ENCODE measurements at places on chromosomes 2 and 18.
A peak's percentile ranks its signal among the peaks of the same experiment; 100 is the strongest.

DNA sequence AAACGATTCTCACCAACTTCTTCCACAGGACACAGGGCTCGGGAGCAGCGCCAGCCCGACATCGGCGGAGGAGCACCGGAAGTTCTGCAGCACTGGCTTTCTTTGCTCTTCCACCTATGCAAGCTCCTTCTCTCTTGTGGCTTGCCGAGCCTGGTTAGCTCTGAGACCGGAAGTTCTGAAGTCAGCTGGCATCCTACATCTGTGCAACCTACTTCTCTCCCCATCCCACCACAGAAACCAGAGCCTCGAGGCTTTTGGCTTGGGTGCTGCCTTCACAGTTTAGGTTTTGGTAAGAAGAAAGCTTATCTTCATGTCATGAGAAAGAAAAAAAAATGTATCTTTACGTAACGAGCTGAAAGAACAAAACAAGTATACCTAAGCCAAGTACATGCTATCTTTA lies 111.7 kb downstream of the ANKRD44 start:
- H3K4me1 ChIP-seq, result peaks cover 90% of the 10 kb centered on the region
- H3K27me3 ChIP-seq, result no peaks in the 10 kb centered on the region
- H3K4me3 ChIP-seq, result peak overlapping the region; percentile 77
- DNase-seq, result peak; percentile 93
- H3K27ac ChIP-seq, result peak overlapping the region; percentile 91

GRCh38 chr2:238895891-238896600 lies 48.2 kb downstream of the TWIST2 start:
- no peak overlapping the region for H3K27ac ChIP-seq
- peaks cover 3% of the 10 kb centered on the region for H3K27me3 ChIP-seq
- H3K4me3 ChIP-seq, result no peak overlapping the region
- no peaks in the 10 kb centered on the region for H3K36me3 ChIP-seq

GRCh38 chr2:226398580-226398979 lies 401.0 kb downstream of the IRS1 start:
- H3K27me3 ChIP-seq, result peaks cover 11% of the 10 kb centered on the region
- no peak overlapping the region for H3K27ac ChIP-seq
- DNase-seq, result no peak
- no peak overlapping the region for H3K4me3 ChIP-seq

GRCh38 chr2:216774180-216774579 lies 78.8 kb upstream of the IGFBP5 start:
- no peak overlapping the region for H3K27ac ChIP-seq
- no peak overlapping the region for H3K4me3 ChIP-seq
- H3K36me3 ChIP-seq, result no peaks in the 10 kb centered on the region

- peaks cover 2% of the 10 kb centered on the region for H3K27me3 ChIP-seq
- H3K4me1 ChIP-seq, result peaks cover 21% of the 10 kb centered on the region
- H3K36me3 ChIP-seq, result no peaks in the 10 kb centered on the region
- no peak for DNase-seq
- no peak overlapping the region for H3K27ac ChIP-seq
- H3K4me3 ChIP-seq, result no peak overlapping the region
Measured at GRCh38 chr2:9638532-9638931, 7.7 kb upstream of the YWHAQ start.

DNA sequence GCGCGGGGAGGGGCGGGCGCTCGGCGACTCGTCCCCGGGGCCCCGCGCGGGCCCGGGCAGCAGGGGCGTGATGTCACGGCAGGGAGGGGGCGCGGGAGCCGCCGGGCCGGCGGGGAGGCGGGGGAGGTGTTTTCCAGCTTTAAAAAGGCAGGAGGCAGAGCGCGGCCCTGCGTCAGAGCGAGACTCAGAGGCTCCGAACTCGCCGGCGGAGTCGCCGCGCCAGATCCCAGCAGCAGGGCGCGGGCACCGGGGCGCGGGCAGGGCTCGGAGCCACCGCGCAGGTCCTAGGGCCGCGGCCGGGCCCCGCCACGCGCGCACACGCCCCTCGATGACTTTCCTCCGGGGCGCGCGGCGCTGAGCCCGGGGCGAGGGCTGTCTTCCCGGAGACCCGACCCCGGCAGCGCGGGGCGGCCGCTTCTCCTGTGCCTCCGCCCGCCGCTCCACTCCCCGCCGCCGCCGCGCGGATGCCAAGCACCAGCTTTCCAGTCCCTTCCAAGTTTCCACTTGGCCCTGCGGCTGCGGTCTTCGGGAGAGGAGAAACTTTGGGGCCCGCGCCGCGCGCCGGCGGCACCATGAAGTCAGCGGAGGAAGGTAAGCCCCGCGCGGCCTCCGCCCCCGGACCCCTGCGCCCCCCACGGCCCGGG lies at the start of gene NFATC1:
Gene NFATC1 (plus strand): TSS at position 170 of the 644 bp plus-strand sequence. CDS start 295 bp downstream, at position 465.
- DNase-seq, result peak; percentile 95
- peak within 1 kb of the TSS; percentile 86 for H3K27ac ChIP-seq
- peak within 1 kb of the TSS; percentile 73 for H3K4me3 ChIP-seq
- peaks cover 20% of the 10 kb centered on the region for H3K36me3 ChIP-seq
- H3K27me3 ChIP-seq, result peaks cover 5% of the 10 kb centered on the region
- H3K4me1 ChIP-seq, result peaks cover 13% of the 10 kb centered on the region

- no peaks in the 10 kb centered on the region for H3K36me3 ChIP-seq
- no peak overlapping the region for H3K27ac ChIP-seq
- H3K4me1 ChIP-seq, result no peaks in the 10 kb centered on the region
- peaks cover 7% of the 10 kb centered on the region for H3K27me3 ChIP-seq
- no peak overlapping the region for H3K4me3 ChIP-seq
- no peak for DNase-seq
Measured at GRCh38 chr18:61666876-61667590, 225.8 kb downstream of the RNF152 start.

GRCh38 chr2:290090-290722 lies 2.3 kb upstream of the ALKAL2 start:
- peaks cover 41% of the 10 kb centered on the region for H3K27me3 ChIP-seq
- no peaks in the 10 kb centered on the region for H3K36me3 ChIP-seq
- peak; percentile 74 for DNase-seq
- H3K4me3 ChIP-seq, result peak overlapping the region; percentile 50
- H3K4me1 ChIP-seq, result peaks cover 5% of the 10 kb centered on the region

DNA sequence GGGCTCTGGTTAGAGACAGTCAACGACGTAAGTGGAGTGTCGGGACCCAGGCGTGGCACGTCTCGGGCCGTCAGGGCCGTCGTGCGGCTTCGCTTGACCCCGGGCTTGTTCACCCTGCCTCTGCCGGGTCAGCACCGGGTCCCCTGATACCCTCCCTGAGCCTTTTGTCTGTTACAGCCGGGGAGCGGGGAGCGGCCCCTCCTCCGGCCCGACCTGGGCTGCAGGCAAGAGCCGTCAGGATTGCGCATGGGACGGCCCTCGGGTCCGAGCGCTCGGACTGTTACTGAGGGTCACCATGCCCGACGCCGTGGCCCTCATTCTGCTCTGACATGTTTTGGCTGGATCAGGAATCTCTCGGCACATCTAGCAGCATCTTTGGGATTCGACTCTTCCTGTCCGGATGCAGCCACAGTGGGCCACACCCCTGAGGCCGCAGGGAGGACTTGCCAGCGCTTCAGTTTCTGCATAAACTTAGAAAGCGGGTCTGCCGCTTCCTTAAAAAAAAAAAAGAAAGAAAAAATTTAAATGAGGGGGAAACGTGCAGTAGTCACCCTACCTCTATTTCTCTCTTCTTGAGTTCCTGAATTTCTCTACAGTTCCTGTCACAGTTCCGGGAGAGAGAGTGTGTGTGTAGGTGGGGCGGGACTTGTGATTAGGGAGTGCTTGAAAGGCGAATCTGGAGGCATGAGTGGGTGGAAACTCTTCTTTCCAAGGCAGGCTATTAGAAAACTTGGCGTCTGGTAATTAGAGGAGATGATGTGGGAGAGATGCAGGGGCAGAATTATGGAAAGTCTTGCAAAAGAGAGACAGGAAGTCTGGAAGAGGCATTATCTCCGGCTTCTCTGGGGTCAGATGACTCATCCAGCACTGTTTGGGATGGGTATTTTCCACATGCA lies 909 bp downstream of the TMEM87B start:
- peak overlapping the region; percentile 85 for H3K27ac ChIP-seq
- no peaks in the 10 kb centered on the region for H3K27me3 ChIP-seq
- H3K4me1 ChIP-seq, result peaks cover 37% of the 10 kb centered on the region
- peak overlapping the region; percentile 79 for H3K4me3 ChIP-seq
- peak; percentile 52 for DNase-seq

DNA sequence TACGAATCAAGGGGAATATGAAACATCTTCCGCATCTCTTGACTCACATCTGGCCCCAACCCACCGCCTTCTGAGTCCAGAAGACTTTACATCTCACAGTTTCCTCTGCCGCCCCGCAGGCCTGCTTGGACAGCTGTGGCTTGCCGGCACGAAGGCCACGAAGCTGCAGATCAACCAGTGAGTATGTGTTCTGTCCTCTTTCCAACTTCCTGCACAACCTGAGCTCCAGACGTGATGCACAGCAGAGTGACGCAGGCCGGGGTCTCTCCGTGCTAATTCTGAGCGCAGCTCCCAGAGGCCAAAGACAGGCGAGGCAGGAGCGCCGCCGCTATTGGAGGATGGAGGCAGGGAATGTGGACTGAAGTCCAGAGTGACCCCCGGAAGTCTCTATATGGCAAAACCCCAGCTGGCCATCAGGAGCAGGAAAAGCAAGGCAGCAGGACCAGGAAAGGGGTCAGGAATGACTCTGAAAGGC lies 93.5 kb downstream of the ZCCHC2 start:
- H3K4me3 ChIP-seq, result no peak overlapping the region
- DNase-seq, result no peak
- H3K36me3 ChIP-seq, result no peaks in the 10 kb centered on the region
- no peaks in the 10 kb centered on the region for H3K4me1 ChIP-seq
- no peak overlapping the region for H3K27ac ChIP-seq

GRCh38 chr2:30259071-30259470 lies 27.7 kb downstream of the LBH start:
- peaks cover 88% of the 10 kb centered on the region for H3K36me3 ChIP-seq
- DNase-seq, result no peak
- peaks cover 93% of the 10 kb centered on the region for H3K4me1 ChIP-seq
- no peaks in the 10 kb centered on the region for H3K27me3 ChIP-seq

DNA sequence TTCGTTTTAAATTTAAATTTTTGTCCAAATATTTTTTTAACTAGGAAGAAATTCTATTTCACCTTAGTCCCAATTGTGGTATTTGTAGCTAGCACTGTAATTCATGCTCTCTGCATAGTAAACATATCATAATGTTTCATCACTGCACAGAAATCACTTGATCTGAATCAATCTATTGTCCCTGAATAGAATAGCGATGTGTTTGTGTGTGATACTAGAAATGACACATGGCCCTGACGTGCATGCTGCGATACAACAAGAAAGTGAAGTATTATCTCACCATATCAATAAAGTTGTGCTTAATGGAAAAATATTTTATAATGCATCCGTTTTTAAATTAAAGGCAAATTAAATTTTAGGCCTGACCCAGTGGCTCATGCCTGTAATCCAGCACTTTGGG lies 10.0 kb downstream of the TTL start:
- no peaks in the 10 kb centered on the region for H3K27me3 ChIP-seq
- H3K4me1 ChIP-seq, result peaks cover 7% of the 10 kb centered on the region
- DNase-seq, result no peak
- no peak overlapping the region for H3K4me3 ChIP-seq

DNA sequence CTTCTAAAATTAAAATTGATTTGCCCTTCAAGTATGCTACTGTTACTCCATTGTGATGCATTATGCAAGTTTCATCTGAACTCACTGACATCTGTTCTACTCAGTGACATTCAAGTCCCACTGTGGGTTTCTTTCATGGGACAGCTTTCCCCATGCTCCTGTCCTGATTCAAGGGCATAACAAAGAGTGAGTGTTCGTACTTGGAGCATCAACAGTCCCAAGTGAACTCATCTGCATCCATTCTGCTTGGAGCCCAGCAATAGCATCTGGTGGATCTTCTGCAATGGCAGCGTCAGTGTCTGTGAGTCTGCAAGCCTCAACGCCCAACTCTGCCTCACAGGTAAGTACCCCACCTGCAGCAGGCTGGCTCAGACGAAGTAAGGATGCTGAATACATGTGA lies 27.5 kb downstream of the BUB1 start:
- no peaks in the 10 kb centered on the region for H3K4me1 ChIP-seq
- no peaks in the 10 kb centered on the region for H3K27me3 ChIP-seq
- H3K27ac ChIP-seq, result no peak overlapping the region

DNA sequence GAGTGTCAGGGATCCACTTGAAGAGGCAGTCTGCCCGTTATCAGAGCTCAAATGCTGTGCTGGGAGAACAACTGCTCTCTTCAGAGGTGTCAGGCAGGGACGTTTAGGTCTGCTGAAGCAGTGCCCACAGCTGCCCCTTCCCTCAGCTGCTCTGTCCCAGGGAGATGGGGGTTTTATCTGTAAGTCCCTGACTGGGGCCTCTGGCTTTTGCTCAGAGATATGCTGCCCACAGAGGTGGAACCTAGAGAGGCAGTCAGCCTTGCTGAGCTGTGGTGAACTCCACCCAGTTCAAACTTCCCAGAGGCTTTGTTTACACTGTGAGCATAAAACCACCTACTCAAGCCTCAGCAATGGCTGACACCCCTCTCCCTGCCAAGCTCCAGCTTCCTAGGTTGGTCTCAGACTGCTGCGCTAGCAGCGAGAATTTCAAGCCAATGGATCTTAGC lies 38.1 kb downstream of the PLEK start:
- no peak overlapping the region for H3K27ac ChIP-seq
- H3K36me3 ChIP-seq, result peaks cover 4% of the 10 kb centered on the region
- H3K4me1 ChIP-seq, result no peaks in the 10 kb centered on the region

- H3K4me1 ChIP-seq, result peaks cover 16% of the 10 kb centered on the region
- H3K27me3 ChIP-seq, result no peaks in the 10 kb centered on the region
- no peaks in the 10 kb centered on the region for H3K36me3 ChIP-seq
Measured at GRCh38 chr2:237056287-237056875, 29.3 kb upstream of the COPS8 start.

DNA sequence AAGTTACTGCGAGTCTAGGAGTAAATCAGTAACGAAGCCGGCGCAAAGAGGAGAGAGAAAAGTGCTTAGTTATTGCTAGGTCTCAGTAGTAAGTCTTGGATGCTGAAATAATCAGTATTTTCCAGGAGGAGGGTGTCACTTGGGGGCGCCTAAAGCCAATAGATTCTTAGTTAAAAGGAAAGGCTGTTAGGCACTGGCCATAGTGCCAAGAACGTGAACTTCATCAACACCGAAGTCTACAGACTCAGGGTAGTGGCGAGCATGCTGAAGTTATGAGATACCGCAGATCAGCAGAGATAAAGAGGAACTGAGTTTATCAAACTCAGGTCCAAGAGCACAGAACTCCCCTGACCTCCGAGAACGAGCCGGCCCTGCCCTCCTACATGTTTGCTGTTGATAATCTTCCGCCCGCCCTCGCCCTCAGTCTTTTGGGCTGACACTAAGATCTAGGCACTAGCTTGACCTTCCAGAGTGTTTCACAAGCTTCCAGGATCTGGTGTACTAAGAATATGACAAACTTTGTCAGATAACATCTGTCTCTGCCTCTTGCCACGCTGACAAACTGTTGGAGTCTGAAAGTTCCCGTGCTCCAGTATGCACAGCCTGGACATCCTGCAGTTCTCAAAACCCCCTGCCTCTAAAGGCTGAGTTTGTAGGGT lies 49.2 kb downstream of the CYB5A start:
- H3K27me3 ChIP-seq, result peaks cover 6% of the 10 kb centered on the region
- no peaks in the 10 kb centered on the region for H3K36me3 ChIP-seq

GRCh38 chr2:238238311-238238765 lies 1.5 kb downstream of the HES6 start:
- peaks cover 11% of the 10 kb centered on the region for H3K4me1 ChIP-seq
- peak overlapping the region; percentile 27 for H3K4me3 ChIP-seq
- no peak overlapping the region for H3K27ac ChIP-seq
- peaks cover 23% of the 10 kb centered on the region for H3K27me3 ChIP-seq

Data from activated CD4-positive, alpha-beta T cell treated with anti-CD3 and anti-CD28 coated beads for 36 hours (primary cell).